Tibial nerve (tissue), 4 donors: ENCODE measurements at places on chromosomes 2 and 18.

- no peak for DNase-seq
These were observed 26.8 kb downstream of the ZNF407 start for GRCh38 chr18:74624466-74624865.

DNA sequence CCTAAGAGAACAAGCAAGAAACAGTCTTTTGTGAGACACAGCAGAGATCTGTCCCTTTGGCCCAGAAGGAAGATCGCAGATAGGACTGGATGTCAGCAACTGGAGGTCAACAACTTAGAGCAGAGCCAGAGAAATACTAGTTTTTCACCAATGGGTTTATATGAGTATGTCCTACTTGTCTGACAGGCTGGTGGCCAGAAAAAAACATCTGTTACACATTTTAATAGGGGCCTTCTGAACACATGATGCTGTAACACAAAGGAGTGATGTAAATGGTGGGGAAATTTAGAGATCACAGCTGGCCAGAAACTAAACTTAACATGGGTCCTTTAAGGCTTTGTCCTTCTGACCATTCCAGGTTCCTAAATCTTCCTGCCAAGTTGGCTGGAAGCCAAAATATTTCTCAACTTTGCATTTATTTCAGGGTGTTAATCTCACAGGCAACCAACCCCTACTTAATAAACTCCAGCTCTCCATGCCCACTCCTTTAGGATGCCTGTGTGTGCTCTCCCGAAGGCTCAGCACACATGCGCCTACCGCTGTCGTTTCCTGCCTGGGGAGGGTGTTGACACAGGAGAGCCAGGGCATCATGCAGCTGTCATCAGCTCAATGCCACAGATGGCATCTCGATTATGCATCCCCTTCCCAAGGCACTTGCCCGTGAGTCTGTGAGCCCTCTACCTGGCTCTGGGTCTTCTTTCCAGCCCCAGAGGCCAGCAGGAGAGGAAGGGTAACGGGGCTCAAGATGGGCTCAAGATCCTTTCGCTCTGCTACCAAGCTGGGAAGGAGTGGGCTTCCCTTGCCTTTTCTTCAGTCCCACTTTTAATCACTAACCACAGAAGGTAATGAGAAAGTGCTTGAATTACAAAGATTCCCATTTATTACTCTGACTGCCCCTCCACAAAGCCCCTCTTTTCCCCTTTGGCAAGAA is 252.5 kb downstream of the ETAA1 start:
- DNase-seq: no peak

- no peak for DNase-seq
These were observed at the start of gene PSD4 for GRCh38 chr2:113173542-113174375. Gene PSD4 (plus strand): TSS chr2:113173971. CDS start chr2:113182457, 8,486 bp downstream.

DNA sequence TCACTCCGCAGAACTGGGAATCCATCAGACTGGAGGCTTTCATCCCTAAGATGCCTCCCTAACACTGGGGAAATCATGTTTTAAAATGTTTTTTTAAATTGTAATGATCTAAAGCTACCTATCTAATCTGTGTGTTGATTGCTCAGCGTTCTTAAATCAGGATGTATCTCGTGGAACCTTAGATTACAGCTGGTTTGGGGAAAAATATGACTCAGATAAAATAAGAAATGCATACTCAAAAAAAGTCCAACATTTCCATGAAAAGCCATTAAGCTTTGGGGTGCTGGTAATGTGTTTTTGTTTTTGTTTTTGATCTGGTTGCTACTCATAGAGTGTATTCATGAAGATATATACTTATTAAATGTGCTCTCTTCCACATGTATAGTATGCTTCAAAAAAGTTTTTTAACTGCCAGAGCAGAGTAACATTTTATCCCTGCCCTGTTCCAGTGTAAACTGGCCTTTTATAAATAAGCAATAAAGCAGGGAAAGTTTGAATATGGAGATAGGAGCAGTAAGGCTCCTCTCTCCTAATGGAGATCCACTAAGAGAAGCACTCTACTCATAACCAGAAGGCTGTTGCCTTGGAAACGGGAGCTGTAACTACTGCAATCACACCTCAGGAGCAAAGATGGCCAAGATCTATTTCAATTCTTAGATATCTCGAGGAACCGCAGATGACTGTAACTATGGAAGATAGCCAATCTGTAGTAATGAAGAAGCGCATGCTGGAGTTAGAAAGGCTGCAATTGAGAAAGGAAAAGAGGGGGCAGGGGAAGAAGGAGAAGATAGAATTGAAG is 41.6 kb downstream of the ANKRD44 start:
- no peak for DNase-seq

GRCh38 chr2:219680958-219681693 is 53.7 kb downstream of the SLC4A3 start:
- no peak for DNase-seq

DNA sequence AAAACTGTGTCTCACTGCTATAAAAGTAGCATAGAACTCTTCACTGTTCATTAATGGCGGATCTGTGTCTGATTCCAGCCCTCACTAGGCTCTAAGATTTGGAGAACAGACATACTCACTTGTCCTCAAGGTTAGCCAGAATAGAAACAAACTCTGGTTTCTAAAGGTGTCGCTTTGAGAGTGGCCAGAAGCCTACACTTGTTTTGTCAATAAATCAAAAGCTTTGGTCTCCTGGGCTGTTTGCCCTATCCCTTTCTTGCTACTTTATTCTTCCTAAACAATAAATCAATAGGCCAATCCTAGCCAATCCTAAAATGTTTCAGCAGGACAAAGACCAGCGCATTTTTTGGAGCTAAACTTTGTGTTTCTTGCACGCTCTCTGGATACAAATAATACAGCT is 1064.6 kb upstream of the CHAC2 start:
- no peak for DNase-seq
